ENCODE measurements at places on chromosomes 1 and 21.

DNA sequence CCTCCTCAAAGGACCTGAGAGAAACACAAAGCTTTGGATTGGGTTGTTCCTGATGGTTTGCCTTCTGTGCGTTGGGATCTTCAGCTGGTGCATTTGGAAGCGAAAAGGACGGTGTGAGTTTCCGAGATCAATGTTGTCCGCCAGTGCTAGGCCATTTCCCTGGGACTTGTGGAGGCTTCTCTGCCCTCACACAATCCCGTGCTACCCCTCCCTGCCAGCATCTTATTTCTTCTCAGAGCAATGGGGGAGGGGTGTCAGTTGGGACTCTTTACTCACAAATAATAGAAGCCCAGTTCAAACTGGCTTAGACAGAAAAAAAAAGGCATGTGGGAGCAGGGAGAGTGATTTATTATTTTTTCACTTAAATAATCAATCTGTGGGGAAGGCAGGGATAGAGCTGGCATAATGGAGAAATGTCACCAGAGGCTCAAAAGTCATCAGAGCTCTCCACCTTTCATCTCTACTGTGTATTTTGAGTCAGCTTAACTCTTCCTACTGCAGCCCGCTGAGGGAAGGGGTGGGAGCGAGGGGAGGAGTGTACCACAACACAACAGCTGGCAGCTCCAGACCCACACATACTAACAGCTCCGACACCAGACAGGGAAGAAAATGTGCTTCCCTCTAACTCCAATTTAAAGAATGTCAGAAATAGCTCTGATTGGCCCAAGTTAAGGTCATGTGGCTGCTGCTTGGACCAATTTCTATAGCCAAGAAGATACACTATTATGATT, 22.4 kb downstream of the LY9 start:
- DNase-seq, result no peak

DNA sequence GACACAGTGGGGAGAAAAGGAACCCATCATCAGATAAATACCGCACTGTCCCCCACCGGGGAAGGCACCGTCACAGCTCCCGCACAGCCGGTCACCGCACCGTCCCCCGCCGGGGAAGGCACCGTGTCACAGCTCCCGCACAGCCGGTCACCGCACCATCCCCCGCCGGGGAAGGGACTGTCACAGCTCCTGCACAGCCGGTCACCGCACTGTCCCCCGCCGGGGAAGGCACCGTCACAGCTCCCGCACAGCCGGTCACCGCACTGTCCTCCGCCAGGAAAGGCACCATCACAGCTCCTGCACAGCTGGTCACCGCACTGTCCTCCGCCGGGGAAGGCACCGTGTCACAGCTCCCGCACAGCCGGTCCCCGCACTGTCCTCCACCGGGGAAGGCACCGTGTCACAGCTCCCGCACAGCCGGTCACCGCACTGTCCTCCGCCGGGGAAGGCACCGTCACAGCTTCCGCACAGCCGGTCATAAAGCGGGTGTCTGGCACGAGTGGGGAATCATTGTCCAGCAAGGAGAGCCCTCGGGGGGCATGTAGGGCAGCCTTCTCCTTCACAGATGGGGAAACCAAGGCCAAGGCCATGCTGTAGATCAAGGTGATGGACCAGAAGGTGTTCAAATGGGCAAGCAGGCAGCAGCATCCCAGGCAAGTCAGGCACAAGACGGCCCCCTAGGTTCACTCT, 280.1 kb downstream of the NPHP4 start:
- no peak for DNase-seq

DNA sequence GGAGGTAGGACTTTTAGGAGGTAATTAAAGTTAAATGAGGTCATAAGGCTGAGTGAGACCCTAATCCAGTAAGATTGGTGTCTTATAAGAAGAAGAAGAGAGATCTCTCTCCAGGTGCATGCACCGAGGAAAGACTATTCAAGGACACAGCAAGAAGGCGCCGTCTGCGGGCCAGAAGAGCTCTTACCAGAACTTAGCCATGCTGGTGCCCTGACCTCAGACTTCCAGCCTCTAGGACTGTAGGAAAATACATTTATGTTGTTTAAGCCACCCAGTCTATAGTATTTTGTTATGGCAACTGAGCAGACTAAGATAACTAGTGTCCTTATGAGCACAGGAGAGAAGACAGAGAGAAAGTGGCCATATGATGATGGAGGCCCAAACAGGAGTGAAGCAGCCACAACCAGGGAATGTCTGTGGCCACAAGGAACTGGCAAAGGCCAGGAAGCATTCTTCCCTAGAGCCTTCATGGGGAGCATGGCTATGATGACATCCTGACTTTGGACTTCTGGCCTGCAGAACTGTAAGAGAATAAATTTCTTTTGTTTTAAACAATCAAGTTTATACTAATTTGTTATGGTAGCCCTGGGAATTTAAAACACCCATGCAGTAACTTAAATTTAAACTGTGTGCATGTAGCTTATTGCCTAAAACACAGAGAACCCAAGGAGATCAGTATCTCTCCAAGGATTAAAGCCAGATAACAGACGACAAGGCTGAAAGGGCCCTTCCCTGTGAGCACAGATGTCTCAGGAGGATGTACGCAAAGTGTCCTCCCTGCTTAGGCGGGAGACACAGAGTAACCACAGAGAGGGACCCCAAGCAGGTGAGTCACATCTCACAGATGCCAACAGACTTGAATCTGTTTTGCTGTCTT, 9.9 kb upstream of the CD58 start:
- no peak for DNase-seq

DNA sequence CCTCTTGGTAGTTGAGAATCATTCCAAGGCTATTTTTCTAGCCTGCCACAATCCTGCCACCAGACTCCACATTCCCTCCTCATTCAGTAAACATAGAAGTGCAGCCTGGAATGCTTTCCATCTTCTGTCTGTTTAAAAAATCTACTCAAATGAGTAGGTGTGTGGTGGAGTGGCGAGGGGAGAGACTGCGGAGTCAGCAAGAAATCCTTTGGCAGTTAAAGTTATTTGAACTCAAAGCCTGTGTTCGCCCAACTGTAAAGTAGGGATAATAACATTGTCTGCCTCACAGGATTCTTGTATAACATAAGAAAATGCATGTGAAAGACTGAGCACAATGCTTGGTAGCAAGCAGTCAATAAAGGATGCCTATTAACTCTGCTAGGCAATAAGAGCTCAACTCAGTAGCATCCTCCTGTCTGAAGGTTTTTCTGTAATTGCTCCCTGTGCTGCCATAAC, 22.2 kb upstream of the DPT start:
- no peak for DNase-seq

GRCh38 chr21:16279731-16280581, 550.2 kb downstream of the USP25 start:
- DNase-seq, result no peak

DNA sequence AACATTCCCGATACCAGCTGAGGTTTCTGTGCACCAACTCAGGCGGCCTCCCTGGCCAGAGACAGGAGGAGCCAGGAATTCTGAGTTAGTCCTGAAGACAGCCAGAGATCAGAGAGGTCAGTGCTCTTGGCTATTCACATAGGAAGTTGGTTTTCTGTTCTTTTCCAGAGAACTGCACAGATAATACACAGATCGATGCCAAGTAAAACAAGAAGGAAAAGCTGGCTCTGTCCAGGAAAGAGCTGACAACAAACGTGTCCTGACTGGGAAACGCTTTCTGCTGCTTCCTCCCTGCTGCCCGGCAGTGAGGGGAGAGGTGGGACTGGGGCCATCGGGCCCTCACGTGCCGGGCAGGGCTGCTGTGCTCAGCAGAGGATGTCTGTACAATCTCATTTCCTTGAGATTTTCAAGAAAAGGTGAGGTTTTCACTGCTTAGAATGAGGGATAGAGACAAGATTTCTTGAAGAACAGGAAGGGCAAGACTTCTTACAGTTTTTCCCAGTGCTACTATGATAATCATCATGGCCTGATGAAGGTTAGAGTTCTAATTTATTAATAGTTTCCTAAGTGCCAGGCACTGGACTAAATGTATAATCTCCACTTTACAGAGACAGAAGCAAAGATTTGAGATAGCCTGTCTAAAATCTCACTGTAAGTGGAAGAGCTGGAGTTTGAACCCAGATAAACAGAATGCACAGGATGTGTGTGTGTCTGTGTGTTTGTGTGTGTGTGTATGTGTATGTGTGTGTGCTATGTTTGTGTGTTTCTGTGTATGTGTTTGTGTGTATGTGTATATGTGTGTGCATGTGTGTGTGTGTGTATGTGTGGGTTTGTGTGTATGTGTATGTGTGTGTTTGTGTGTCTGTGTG, 211.0 kb upstream of the RAB4A start:
- DNase-seq, result no peak

DNA sequence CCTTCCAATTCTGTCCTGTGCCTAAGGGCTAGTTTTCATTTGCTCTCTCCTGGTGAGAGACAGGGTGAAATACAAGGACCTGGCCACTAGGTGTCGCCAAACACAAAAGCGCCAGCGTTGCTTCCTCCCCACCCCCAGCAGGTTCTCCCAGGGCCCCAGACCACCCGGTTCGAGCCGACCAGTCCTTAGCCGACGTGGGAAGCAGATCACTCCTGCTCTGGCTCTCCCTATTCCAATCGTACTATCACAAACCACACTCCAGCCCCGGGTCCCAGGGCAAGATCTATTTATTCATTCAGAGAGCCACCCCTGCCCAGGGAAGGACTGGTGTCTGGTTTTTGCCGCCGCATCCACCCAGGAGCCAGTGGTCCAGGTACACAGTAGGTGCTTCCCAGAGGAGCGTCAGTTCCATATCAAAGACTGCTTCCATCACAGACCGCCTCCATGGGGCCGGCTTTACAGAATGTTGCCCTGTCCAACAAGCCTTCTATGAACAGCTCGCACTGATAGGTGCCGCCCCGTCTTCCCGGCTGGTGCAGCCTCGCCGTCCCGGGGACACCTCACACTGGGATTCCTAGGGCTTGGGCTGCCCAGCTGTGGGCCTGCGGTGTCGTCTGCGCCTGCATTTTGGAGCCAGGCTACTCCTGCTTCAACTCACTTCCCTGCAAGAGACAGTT, 35.0 kb downstream of the CTNNBIP1 start:
- DNase-seq, result peak; percentile 65

GRCh38 chr1:17984583-17984982, 123.0 kb upstream of the IGSF21 start:
- no peak for DNase-seq

- no peak for DNase-seq
These were observed 89.9 kb downstream of the SGIP1 start for GRCh38 chr1:66623812-66624211.

GRCh38 chr1:25197235-25197975, 34.9 kb downstream of the SYF2 start:
- DNase-seq, result no peak

GRCh38 chr21:29105218-29105617, 25.2 kb upstream of the MAP3K7CL start:
- no peak for DNase-seq

DNA sequence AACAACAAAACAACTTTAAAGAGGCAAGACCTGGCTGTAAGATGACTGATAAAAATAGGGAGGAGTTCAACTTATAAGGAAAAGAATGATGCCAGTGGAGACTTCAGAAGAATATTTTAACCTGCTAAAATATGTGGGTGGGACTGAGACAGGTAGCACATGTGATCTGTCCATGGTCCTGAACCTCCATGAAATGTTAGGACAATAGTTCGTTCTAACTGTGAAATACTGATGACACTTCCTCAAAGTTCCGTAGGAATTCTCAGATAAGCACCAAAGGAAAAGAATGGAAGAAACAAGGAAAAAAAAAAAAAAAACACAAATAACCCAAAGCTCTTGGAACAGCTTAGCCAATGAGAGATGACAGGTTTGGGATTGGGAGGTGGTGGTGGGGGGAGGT, 44.7 kb downstream of the CDC42BPA start:
- no peak for DNase-seq

- DNase-seq, result no peak
These were observed 16.2 kb upstream of the RGS1 start for GRCh38 chr1:192559115-192560006.

GRCh38 chr1:117754061-117754969, 148.5 kb downstream of the TENT5C start:
- peak; percentile 52 for DNase-seq

- no peak for DNase-seq
These were observed 185.0 kb downstream of the CAMTA1 start for GRCh38 chr1:6970221-6970620.

GRCh38 chr1:171622152-171622462, at the start of gene MYOCOS:
TSS of gene MYOCOS (plus strand) at chr1:171622243. CDS start at chr1:171623884, 1,641 bp downstream.
- DNase-seq, result no peak

DNA sequence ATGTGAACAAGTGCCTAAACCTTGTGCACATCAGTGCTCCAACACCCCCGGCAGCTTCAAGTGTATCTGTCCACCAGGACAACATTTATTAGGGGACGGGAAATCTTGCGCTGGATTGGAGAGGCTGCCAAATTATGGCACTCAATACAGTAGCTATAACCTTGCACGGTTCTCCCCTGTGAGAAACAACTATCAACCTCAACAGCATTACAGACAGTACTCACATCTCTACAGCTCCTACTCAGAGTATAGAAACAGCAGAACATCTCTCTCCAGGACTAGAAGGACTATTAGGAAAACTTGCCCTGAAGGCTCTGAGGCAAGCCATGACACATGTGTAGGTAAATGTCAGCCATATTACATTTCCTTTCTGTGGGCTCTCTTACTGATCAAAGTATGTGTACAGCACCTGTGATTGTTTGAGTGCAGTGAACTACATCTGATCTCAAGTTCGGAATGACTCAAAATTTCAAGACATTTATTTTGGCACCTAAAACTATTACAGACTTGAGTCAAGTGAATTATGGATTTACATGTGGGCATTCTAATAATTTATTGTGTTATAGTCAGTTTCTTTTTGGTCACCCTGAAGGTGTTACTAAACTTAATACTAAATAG, 196.5 kb downstream of the TPR start:
- no peak for DNase-seq

- DNase-seq, result no peak
These were observed 1329.6 kb downstream of the KCNT2 start for GRCh38 chr1:195278644-195279043.

DNA sequence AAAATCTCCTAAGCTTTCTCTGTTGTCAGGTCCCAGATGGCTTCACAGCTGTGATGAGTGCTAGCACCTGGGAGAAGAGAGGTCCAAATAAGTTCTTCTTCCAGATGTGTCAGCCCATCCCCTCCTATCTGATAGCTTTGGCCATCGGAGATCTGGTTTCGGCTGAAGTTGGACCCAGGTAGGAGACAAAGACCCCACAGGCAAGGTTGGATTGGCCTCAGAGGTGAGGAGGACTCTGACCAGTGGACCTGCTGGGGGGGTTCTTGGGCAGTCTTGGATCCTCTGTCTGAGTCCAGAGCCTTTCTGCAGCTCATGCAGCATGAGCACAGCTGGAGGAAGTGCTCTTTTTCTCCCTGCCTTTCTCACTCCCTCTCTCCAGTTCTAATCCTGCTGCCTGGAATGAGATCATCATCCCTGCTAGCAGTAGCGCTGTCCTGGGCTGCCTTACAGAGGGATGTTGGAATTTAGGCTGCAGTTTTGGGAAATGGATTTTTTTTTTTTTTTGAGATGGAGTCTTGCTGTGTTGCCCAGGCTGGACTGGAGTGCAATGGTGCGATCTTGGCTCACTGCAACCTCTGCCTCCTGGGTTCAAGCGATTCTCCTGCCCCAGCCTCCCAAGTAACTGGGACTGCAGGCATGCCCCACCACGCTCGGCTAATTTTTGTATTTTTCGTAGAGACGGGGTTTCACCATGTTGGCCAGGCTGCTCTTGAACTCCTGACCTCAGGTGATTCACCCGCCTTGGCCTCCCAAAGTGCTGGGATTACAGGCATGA, 7.1 kb downstream of the RNPEP start:
- no peak for DNase-seq

- DNase-seq, result peak; percentile 4
These were observed 26.7 kb upstream of the GLIS1 start for GRCh38 chr1:53765657-53766056.

- DNase-seq, result no peak
These were observed 138.1 kb downstream of the TPR start for GRCh38 chr1:186236921-186237320.

- DNase-seq, result no peak
These were observed 1065.6 kb upstream of the TMPRSS15 start for GRCh38 chr21:19468991-19469715.
